ENCODE measurements at places on chromosomes 6 and 20. TPM values are rescaled to one million over a fixed set of nuclear protein-coding genes. Genes with fewer than 3 reads are reported as not detected.

Gene COX4I2
- total RNA-seq = 0.13 TPM

Gene GRIK2
- total RNA-seq = 0.89 TPM

Gene TCP1
- 304 TPM for total RNA-seq

Gene NKAPL
- 1.7 TPM for total RNA-seq

Gene BLCAP
- 31.1 TPM for total RNA-seq

Gene PRR18
- not detected for total RNA-seq

Gene PSORS1C2
- total RNA-seq = not detected

Gene RBBP8NL
- total RNA-seq = not detected

Gene HTR1E
- not detected for total RNA-seq

Gene C20orf202
- 0.07 TPM for total RNA-seq
